ENCODE measurements at places on chromosomes 6 and 20.

DNA sequence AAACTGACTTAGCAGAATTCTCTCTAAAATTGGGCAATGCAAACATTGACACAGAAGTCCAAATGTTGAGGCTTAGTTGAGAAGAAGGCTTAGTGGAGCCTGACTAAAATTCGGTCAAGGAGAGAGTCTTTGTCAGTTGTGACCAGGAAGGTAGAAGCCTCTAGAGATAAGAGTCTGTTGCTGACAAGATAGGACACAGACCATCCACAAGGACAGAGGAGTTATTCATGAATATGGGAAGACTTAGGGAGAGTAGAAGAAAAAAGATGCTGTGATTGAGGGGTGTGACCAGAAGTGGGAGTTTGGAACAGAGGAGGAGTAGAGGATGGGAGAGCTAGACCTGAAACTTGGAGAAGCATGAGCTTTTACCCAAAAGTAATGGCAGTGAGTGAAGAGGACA lies 7.2 kb upstream of the FAXC start:
- no peak for DNase-seq

- no peak for DNase-seq
Measured at GRCh38 chr6:53829698-53830221, 35.0 kb downstream of the LRRC1 start.

DNA sequence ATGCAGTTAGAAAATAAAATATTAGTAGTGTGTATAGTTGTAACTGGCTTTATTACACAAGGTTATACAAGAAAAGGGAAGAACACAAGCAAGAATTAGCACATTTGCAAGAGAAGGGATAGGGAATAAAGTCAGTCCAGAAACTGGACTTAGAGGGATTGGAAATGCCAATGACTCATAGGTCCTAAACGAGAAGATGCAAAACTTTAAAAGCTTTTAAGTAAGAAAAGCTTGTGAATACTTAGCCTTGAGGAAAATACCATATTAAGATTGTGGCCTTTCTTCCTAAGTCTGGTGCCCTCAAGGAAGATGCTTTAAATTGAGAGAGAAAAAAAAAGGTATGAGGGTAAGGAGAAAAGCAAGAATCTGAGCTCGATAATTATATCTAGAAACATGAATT lies 102.3 kb upstream of the MCHR2 start:
- DNase-seq = no peak

DNA sequence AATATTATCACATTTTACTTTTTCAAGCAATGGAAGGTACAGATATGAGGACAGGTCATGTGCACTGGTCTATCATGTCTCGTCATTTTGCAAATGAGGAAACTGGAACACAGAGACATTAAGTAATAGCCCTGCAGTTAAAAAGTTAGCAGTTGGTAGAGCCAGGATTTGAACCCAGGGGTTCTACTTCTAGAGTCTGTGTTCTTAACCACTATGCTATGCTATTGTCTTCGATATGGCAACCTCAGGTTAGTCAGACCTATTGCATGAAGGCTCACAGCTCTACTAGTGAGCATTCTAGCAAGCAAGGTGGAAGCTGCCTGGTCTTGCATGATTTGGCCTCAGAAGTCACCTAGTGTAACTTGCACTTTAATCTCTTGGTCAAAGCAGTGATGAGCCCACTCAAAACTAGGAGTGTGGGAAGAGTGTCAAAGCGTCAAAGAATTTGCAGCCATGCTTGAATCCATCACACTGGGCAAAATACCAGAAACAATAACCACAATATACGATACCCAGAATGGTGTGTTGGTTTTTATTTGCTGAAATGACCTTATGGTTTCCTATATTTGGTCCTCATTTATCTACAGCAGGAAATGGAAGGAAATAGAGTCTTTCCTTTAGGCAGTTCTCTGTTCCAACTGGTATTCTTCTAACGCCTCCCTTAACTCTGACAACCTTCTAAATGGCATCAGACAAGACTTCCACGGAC lies 20.4 kb upstream of the BMP2 start:
- DNase-seq = no peak
